Hepatocyte (in vitro differentiated cells): ENCODE measurements at places on chromosomes 3 and 15. TPM values are rescaled to one million over a fixed set of nuclear protein-coding genes. Genes with fewer than 3 reads are reported as not detected.
A peak's percentile ranks its signal among the peaks of the same experiment; 100 is the strongest.

GRCh38 chr15:66722757-66723540 is 20.9 kb downstream of the SMAD6 start:
- no peak for DNase-seq
- peaks cover 55% of the 10 kb centered on the region for H3K4me1 ChIP-seq
- peak overlapping the region; percentile 45 for H3K27ac ChIP-seq
- H3K36me3 ChIP-seq, result no peaks in the 10 kb centered on the region

GRCh38 chr3:185701611-185702261 is 115.6 kb downstream of the SENP2 start:
- peaks cover 17% of the 10 kb centered on the region for H3K4me1 ChIP-seq
- DNase-seq, result no peak
- no peaks in the 10 kb centered on the region for H3K27me3 ChIP-seq
- peak overlapping the region; percentile 33 for H3K27ac ChIP-seq
- H3K4me3 ChIP-seq, result no peak overlapping the region

GRCh38 chr3:23051240-23052140 is 151.6 kb upstream of the UBE2E2 start:
- no peak for DNase-seq
- no peaks in the 10 kb centered on the region for H3K36me3 ChIP-seq
- no peak overlapping the region for H3K27ac ChIP-seq
- H3K27me3 ChIP-seq, result no peaks in the 10 kb centered on the region
- H3K4me3 ChIP-seq, result no peak overlapping the region

GRCh38 chr15:76169911-76170800 is 110.4 kb downstream of the TMEM266 start:
- no peaks in the 10 kb centered on the region for H3K27me3 ChIP-seq
- no peak overlapping the region for H3K27ac ChIP-seq
- H3K4me1 ChIP-seq, result peaks cover 8% of the 10 kb centered on the region
- H3K4me3 ChIP-seq, result no peak overlapping the region

The GABRR3 gene
- not detected in 2 replicates for polyA plus RNA-seq

- H3K27ac ChIP-seq, result peak overlapping the region; percentile 50
- peaks cover 20% of the 10 kb centered on the region for H3K4me1 ChIP-seq
- H3K36me3 ChIP-seq, result no peaks in the 10 kb centered on the region
- DNase-seq, result no peak
- H3K27me3 ChIP-seq, result no peaks in the 10 kb centered on the region
Measured at GRCh38 chr3:171821044-171821443, 10.8 kb upstream of the PLD1 start.

GRCh38 chr3:61559136-61559731 is 2.1 kb upstream of the PTPRG start:
- H3K27ac ChIP-seq, result peak overlapping the region; percentile 99
- no peaks in the 10 kb centered on the region for H3K36me3 ChIP-seq
- no peak overlapping the region for H3K4me3 ChIP-seq
- no peaks in the 10 kb centered on the region for H3K4me1 ChIP-seq

- no peaks in the 10 kb centered on the region for H3K36me3 ChIP-seq
- H3K4me3 ChIP-seq, result no peak overlapping the region
- no peaks in the 10 kb centered on the region for H3K4me1 ChIP-seq
- DNase-seq, result no peak
- H3K27ac ChIP-seq, result no peak overlapping the region
Measured at GRCh38 chr3:57793737-57794187, 37.7 kb downstream of the SLMAP start.

The PXK gene
- 37.8 and 38.7 TPM in 2 replicates for polyA plus RNA-seq

DNA sequence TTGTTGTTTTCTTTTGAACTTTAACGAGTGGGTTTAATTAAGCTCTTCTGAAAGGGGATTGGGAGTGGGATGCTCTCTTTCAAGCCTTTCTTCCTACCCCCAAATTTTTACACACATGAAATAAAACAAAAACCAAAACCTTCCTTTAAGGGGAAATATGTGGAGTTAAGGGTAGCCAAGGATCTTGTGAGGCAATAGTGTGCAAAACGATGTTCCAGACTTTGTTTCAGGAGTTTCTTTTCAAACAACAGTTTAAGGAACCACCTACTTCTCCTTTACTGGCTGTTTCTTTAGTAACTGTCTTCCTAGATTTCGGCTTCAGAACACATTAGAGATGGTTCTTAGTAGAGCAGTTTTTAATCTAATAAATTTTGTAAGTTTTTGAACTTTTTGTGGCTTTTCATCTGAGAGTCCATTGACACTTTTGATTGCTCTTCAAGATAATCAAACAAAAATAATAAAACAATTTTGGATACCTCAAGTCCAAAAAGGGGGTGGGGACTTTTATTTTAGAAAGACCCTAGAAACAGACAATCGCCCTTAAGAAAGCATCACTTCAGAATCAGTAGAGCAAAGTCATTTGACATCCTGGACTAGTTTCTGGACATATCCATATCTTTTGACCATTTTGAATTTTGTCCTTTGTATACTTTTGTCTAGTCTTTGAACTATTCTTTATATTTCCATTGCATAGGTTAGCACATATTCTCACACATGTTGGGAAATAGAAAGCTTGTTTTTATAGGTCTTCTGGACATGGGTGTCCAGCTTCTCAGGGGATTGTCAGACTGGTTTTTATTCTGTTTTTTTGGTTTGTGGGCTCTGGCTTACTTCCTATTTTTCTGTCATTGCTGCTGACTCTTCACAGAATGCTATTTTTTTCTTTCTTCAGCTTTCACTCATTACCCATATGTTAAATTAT is 6.0 kb downstream of the DIPK2A start:
- H3K27ac ChIP-seq, result peak overlapping the region; percentile 28
- no peak for DNase-seq
- no peaks in the 10 kb centered on the region for H3K36me3 ChIP-seq
- H3K4me3 ChIP-seq, result peak overlapping the region; percentile 24

DNA sequence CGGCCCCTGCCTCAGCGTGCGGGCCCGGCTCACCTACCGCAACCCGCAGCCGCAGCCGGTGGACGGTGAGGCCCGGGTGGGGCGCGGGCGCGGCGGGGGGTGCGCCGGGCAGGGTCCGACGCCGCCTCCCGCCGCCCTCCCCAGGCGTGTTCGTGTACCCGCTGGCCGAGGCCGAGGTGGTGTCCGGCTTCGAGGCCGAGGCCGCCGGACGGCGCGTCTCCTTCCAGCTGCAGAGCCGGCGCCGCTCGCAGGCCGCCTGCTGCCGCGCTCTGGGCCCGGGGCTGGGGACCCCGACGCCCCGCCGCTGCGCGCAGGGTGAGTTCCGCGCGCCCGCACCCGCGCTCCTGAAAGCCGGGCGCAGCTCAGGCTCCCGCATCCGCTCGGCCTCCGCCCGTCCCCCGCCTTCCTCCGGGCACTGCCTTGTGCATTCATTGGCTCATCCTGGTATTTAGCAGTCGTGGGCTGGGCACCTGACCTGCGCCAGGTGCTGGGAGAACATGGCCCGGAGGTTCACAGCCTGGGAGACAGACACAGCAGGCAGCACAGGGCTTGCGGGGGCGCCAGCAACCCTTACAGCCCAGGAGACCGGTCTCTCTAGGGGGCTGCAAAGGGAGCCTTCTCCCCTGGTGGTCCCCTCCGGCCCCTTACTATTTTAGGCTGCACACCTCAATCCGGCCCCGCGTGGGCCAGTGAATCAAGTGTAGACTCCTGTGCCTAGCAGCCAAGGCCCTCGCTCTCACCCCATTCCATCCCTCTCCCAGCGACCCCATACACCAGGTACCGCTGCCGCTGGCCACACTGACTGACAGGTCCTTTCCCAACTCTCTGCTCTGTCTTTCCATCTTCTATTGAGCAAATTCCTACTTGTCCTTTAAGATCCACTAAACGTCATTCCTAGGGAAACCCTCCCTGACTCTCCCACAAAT is 1.5 kb downstream of the VWA5B2 start:
- peaks cover 62% of the 10 kb centered on the region for H3K27me3 ChIP-seq
- no peaks in the 10 kb centered on the region for H3K36me3 ChIP-seq
- DNase-seq, result no peak
- H3K4me3 ChIP-seq, result peak overlapping the region; percentile 61
- H3K4me1 ChIP-seq, result peaks cover 12% of the 10 kb centered on the region

The CGNL1 gene
- polyA plus RNA-seq, result 9.8 and 11.4 TPM in 2 replicates

The EEF1AKMT4 gene
- 13.5 and 16.5 TPM in 2 replicates for polyA plus RNA-seq

The HMCES gene
- 30.0 and 34.3 TPM in 2 replicates for polyA plus RNA-seq

- H3K4me1 ChIP-seq, result peaks cover 27% of the 10 kb centered on the region
- H3K4me3 ChIP-seq, result no peak overlapping the region
- H3K27ac ChIP-seq, result no peak overlapping the region
- DNase-seq, result no peak
- no peaks in the 10 kb centered on the region for H3K36me3 ChIP-seq
- no peaks in the 10 kb centered on the region for H3K27me3 ChIP-seq
Measured at GRCh38 chr3:170226426-170226960, 4.3 kb downstream of the PRKCI start.

The ITIH3 gene
- polyA plus RNA-seq, result 66.9 and 71.7 TPM in 2 replicates

DNA sequence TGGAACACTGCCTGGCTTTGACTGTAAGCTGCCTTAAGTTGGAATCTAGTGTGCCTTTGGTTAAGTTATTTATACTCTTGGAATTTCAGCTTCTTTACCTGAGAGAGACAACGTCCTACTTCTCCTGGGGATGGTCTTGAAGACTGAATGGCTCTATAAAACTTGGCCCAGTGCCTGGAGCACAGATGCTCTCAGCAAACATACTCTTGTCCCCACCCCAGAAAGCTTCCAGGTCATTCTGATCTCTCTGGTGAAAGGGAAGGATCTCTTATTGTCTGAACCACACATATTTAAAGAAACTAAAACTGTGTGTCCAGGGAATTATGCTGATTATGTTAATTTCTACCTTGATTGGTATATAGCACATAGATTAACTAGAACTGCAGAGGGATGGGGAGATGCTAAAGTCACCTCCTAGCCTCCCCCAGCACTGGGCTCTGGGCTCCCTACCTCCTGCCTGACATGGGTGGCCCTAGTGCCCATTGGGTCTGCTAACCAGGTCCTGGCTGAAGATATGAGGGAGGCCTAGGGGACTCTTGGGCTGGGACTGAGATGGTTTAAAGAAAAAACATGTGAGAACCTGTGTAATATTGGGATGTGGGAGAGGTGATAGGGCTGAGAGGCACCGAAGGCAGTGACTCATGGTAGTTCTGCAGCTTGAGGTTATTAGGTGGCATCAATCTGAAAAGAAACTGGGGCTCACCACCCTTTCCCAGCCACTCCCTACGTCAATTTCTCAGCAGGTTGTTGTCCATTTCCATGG is 171.0 kb downstream of the RPLP1 start:
- H3K4me1 ChIP-seq, result no peaks in the 10 kb centered on the region
- H3K27ac ChIP-seq, result no peak overlapping the region
- no peaks in the 10 kb centered on the region for H3K36me3 ChIP-seq
- H3K27me3 ChIP-seq, result no peaks in the 10 kb centered on the region
- no peak for DNase-seq

The CPNE9 gene
- not detected in 2 replicates for polyA plus RNA-seq

- H3K27ac ChIP-seq, result no peak overlapping the region
- no peaks in the 10 kb centered on the region for H3K27me3 ChIP-seq
- H3K4me3 ChIP-seq, result no peak overlapping the region
- no peaks in the 10 kb centered on the region for H3K4me1 ChIP-seq
- no peak for DNase-seq
Measured at GRCh38 chr15:101550124-101550523, 60.6 kb upstream of the PCSK6 start.

The PARP3 gene
- 10.3 and 11.6 TPM in 2 replicates for polyA plus RNA-seq

DNA sequence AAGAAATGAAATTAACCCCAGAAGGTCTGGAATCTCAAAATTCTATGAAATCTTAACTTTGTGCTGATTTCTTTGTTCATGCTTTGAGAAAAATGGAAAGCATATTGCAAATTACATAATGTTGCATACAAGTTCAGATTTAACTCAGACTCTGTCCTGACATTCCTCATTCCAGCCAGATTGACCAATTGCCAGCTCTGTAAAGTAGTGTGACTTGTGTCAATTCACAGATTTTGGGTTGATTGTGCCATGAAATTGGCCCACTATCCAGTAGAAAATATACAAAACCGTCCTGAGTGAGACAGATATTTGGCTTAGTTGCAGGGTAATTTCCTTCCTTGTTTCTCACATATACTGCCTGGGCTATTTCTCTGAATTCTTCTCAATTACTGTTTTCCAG is 1312.6 kb downstream of the ROBO1 start:
- no peaks in the 10 kb centered on the region for H3K36me3 ChIP-seq
- H3K27ac ChIP-seq, result no peak overlapping the region
- no peaks in the 10 kb centered on the region for H3K4me1 ChIP-seq

GRCh38 chr3:12710062-12710461 is 46.1 kb upstream of the RAF1 start:
- H3K4me1 ChIP-seq, result no peaks in the 10 kb centered on the region
- no peak overlapping the region for H3K27ac ChIP-seq
- no peak for DNase-seq
- H3K27me3 ChIP-seq, result no peaks in the 10 kb centered on the region
